A549 treated with dexamethasone at 1 μM for 4 hours (cell line): ENCODE measurements at places on chromosomes 2 and 18. TPM values are rescaled to one million over a fixed set of nuclear protein-coding genes. Genes with fewer than 3 reads are reported as not detected.

DPP10 gene
- not detected in 5 replicates for total RNA-seq

CRYGD gene
- not detected in 5 replicates for total RNA-seq

FAM124B gene
- total RNA-seq = 0.05 TPM in 1 of 5 replicates, not detected in the others

TUBA3E gene
- 4.4 to 6.3 TPM (median 5.5 TPM) in 5 replicates for total RNA-seq

TET3 gene
- 7.7 to 15.5 TPM (median 13.0 TPM) in 5 replicates for total RNA-seq

PTPN18 gene
- total RNA-seq = 25.2 to 33.6 TPM (median 33.3 TPM) in 5 replicates

METTL4 gene
- 4.1 to 6.7 TPM (median 6.2 TPM) in 5 replicates for total RNA-seq

ASXL2 gene
- total RNA-seq = 10.8 to 19.3 TPM (median 16.7 TPM) in 5 replicates

RNU2-63P gene
- not detected in 5 replicates for total RNA-seq

MROH2A gene
- 0.14 to 0.37 TPM (median 0.30 TPM) in 5 replicates for total RNA-seq

TPO gene
- 0.12 to 0.20 TPM (median 0.17 TPM) in 4 of 5 replicates, not detected in the other for total RNA-seq

ZAP70 gene
- 0.09 to 0.19 TPM in 2 of 5 replicates, not detected in the others for total RNA-seq

SLC16A14 gene
- total RNA-seq = 0.66 to 1.3 TPM (median 0.86 TPM) in 5 replicates

MYCN gene
- 0.05 TPM in 1 of 5 replicates, not detected in the others for total RNA-seq

GPR39 gene
- total RNA-seq = 5.9 to 8.5 TPM (median 7.4 TPM) in 5 replicates

MYOM1 gene
- total RNA-seq = 0.07 to 0.30 TPM (median 0.25 TPM) in 5 replicates

BOLL gene
- total RNA-seq = not detected in 5 replicates

COL3A1 gene
- 0.12 to 0.27 TPM (median 0.21 TPM) in 5 replicates for total RNA-seq

SLC9A2 gene
- 2.4 to 3.8 TPM (median 3.6 TPM) in 5 replicates for total RNA-seq

ALK gene
- total RNA-seq = 0.02 to 0.04 TPM in 2 of 5 replicates, not detected in the others

UGT1A3 gene
- total RNA-seq = 0.06 to 0.18 TPM (median 0.11 TPM) in 3 of 5 replicates, not detected in the others

GPATCH11 gene
- total RNA-seq = 9.0 to 12.0 TPM (median 11.0 TPM) in 5 replicates

OTOS gene
- total RNA-seq = not detected in 5 replicates

SP140 gene
- total RNA-seq = 0.11 to 0.26 TPM (median 0.24 TPM) in 3 of 5 replicates, not detected in the others

NRBP1 gene
- 119 to 140 TPM (median 133 TPM) in 5 replicates for total RNA-seq

CRACDL gene
- total RNA-seq = 2.7 to 6.0 TPM (median 4.7 TPM) in 5 replicates

C1QL2 gene
- 0.30 to 0.86 TPM (median 0.67 TPM) in 5 replicates for total RNA-seq

AQP12A gene
- total RNA-seq = not detected in 5 replicates

WDR12 gene
- 50.6 to 63.1 TPM (median 58.3 TPM) in 5 replicates for total RNA-seq
